ENCODE measurements at places on chromosomes 3 and 15.

GRCh38 chr3:144963810-144964209 lies 992.2 kb downstream of the DIPK2A start:
- DNase-seq: no peak

DNA sequence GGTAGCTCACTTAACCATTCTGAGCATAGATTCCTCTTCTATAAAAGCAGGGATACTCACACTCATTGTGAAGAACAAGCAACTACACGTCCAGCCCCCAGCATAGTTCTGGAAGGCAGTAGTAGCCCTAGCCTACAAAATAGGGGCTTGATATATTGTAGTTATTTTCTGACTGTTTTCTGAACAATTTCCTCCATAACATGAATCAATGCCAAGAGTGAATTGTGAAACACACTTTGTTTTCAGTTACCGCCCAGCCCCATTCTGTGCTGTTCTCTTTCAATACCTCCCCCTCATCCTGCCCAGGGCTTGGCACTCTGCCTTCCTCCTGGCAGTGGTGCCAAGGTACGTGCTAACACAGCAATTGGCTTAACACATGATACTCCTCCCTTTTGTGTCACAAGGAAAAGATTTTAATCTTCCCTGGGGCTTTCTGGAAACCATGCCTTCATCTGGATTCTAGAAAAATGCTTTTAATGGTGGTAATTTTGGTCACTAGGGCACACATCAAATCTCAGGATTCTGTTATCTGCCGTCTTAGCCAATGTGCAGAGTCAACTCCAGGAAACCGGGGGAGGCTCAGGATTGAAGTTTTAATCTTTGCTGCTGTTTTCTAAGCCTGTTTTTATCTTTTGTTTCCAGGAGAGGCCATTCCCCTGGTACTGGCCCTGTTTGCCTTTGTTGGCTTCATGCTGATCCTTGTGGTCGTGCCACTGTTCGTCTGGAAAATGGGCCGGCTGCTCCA lies 37.2 kb downstream of the IL20RB start:
- DNase-seq: no peak

DNA sequence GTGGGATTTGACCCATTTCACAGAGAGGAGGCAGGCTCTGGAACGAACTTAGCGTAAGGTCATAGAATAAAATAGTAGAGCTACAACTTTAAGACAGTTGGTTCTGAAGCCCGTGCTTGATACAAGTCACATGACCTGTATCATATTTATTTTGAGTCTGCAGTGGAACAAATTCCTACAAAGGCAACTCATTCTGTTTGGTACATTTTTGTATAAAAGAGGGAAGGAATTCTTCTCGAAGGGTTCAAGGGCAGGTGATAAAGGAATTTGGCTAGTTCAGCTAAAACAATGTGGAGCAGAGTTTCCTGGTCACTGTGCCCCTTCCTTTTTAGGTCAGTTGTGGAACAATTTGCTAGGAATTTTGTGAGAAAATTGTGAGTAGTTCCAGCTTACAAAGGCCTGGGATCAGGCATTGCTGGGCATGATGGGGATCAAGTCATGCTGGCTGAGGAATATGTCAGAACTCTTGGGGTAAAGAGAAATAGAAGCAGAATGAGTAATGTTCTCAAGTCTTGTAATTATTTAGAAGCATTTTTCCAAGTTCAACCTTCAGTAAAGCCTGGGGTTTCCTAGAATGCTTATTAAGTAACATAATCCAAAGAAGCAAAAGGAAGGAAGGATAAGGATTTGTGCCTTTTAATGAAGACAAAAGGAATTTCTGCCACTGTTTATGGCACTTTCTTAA lies 19.1 kb downstream of the USP3 start:
- DNase-seq: no peak

- DNase-seq: no peak
These were observed 190.8 kb downstream of the MBNL1 start for GRCh38 chr3:152459572-152459971.

GRCh38 chr3:188605905-188606304 lies 451.9 kb downstream of the LPP start:
- DNase-seq: no peak

- DNase-seq: no peak
These were observed 412.8 kb upstream of the WNT5A start for GRCh38 chr3:55899887-55900286.

DNA sequence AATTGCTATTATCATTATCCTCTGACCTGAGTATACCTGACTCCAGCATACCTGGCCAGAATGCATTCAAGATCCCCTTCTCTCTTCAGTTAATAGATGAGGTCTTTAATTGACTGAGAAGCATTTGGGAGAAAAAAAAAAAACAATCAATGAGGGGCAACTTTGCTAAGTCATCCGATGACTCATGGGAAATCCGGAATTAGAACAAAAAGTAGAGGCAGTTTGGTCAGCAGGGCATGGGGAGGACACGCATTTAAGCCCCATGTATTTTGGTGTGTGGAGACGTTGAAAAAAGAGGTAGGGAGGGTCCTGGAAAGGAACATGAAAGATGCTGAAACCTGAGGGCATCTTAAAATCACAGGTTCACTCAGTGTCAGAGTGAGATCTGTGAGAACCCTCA lies 256.2 kb downstream of the RORA start:
- no peak for DNase-seq

Measured in T-helper 17 cell (primary cell).